ENCODE measurements at places on chromosomes 6 and 20.

DNA sequence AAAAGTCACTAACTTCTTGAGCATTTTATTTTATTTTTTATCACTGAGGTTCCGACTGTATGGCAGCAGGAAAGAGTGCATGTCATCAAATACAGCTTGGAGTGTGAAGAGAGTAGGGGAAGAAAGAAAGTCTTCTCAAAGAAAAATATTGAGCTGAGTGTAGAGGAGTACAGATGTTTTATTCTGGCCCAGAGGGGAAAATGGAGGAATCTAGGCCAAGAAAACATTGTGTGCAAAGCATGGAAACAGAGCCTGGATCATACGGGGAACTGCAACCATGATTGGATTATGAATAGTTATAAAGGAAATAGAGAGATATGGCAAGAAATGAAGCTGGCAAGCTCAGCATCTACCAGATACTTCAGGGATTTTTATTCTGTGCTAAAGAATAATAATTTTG is 104.2 kb upstream of the SCGN start:
- no peak for DNase-seq

DNA sequence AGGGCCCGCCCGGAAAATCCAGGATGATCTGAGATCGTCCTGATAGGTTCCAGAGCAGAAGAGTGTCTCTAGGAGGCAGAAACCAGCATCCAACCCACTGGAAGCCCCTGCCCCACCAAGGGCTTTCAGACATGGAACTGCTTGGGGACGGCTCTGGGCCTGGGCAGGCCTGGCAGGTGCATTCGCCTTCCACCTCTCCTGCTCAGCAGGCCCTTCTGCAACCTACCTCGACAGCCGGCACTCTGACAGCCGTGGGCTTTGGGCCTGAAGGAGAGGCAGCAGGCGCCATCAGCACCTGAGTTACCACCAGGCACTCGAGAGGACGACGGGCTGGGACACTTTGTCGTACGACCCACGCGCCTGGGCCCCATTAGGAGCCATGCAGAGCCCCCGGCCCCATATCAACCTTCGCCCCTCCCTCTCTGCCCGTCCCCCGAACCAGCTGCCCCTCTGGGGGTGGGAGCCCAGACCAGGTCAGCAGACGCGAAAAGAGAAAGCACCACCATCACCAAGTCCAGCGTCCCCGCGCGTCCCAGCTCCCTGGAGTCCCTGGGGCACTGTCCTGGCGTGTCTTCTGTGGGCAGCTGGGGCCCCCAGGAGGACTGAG is 44.6 kb downstream of the KCNQ2 start:
- DNase-seq, result no peak

- DNase-seq, result no peak
Observed at GRCh38 chr6:51474022-51474975, 613.1 kb downstream of the PKHD1 start.

GRCh38 chr6:75830959-75831885 is 82.2 kb downstream of the MYO6 start:
- peak; percentile 63 for DNase-seq

DNA sequence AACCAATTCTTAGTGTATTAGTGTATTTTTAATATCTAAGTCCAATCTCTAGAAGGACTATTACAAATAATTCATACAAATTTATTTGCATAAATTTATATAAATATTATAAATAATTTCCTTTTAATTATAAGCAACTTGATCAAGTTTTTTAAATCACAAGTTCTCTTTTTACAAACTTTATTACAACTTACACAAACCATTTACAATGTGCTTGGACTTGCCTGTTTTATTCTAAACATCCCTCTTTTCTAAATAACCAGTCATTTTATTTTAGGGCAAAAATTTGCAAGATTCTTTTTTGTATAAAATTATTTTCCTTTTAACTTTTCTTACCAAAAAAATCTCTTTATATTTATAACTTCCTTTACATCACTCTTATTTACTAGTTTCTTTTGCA is 83.5 kb upstream of the SYNCRIP start:
- DNase-seq, result no peak
